ENCODE measurements at places on chromosomes 5 and 9.

DNA sequence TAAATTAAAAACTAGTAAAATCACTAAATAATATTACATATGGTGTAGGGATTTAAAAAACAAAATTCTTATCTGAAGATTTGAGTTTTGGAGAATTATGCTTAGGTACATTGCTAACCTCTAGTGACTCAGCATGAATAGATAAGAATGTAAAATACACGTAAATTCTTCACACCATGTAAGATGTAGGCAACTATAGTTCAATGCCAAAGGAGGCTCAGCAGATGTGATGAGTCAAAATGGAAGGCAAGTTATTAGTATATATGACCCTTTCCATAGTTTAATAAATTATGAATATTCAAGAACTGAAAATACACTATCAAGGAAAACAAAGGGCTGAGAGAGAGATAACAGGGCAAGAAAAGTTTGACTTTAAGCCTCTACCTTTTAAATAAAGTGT, 79.0 kb downstream of the MRPS30 start:
- DNase-seq, result no peak

DNA sequence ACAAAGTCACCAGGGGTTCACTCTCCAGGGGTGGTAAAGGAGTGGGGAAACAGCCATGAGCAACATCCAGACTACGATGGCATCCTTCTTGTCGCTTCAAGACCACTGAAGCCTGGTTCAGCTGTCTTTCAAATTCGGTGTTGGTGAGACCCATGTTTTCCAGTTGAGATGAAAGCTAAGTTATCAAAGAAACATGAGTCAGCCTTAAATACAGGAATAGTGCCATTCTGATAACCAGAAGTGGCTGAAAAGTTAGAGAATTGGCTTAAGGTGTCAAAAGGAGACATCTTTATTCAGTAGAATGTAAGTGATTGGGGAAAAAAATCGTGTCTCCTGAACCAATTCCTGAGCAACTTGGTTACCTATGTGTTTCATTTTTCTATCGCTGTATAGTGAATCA, 7.0 kb upstream of the CARD19 start:
- DNase-seq, result no peak

GRCh38 chr5:138498376-138498775, 33.1 kb downstream of the EGR1 start:
- no peak for DNase-seq

DNA sequence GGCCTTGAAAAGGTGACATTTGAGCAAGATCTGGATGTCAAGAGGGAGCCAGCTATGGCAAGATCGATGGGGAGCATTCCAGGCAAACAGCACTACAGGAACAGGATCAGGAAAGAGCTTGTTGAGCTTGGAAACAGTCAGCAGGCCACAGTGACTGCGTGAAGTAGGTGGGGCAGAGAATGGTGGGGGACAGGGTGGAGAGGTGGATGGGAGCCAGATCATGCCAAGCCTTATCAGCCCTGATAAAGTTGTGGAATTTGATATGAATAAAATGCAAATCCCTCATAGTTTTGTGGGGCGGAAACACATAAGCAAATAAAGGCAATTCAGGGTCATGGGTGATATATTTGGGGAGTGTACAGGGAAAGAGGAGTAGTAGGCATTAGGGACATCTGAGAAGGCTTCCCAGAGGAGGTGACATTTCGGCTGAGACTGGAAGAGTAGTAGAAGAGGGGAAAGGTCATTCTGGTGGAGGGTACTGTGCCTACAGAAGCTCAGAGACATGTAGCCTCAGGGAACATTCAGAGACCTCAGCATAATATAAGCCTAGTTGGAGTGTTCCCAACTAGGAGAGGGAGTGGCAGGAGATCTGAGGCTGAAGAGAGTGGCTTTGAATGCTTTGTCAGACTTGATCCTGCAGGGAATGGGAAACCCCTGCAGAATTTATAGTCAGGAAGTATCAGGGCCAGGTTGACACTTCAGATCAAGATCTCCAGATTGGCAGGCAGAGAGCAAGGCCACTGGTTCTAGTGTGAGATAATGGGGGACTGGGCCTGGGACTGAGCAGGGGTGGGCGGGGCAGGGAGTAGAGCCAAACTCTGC, 9.7 kb upstream of the CYSTM1 start:
- DNase-seq, result no peak

Measured in CD4-positive, alpha-beta T cell treated with Interleukin-12 subunit alpha and Interleukin-12 subunit beta, for 1 hour (primary cell).